ENCODE measurements at places on chromosomes 3 and 15.

- H3K36me3 ChIP-seq = no peaks in the 10 kb centered on the region
- H3K27me3 ChIP-seq = no peaks in the 10 kb centered on the region
- no peak overlapping the region for H3K27ac ChIP-seq
- no peak overlapping the region for H3K4me3 ChIP-seq
- no peaks in the 10 kb centered on the region for H3K4me1 ChIP-seq
Observed at GRCh38 chr3:70716832-70717231, 404.4 kb upstream of the MDFIC2 start.

DNA sequence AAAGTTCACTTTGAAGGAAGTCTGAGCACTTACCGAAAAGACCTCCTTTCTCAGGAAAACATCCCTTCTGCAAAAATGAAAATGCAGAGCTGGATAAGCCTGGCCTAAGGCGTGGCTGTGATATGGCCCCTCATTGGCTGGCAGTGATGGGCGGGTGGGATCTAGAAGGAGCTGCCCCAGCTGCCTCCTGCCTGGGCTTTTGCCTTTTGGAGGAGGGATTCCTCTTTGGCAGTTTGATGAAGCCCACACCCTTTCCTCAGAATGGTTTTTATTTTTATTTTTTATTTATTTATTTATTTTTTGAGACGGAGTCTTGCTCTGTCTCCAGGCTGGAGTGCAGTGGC is 4.0 kb upstream of the DZIP1L start:
- H3K4me1 ChIP-seq = peaks cover 5% of the 10 kb centered on the region
- H3K27me3 ChIP-seq = no peaks in the 10 kb centered on the region
- no peak overlapping the region for H3K4me3 ChIP-seq
- no peaks in the 10 kb centered on the region for H3K36me3 ChIP-seq
- H3K27ac ChIP-seq = no peak overlapping the region

- no peak overlapping the region for H3K4me3 ChIP-seq
- H3K4me1 ChIP-seq = no peaks in the 10 kb centered on the region
- no peaks in the 10 kb centered on the region for H3K27me3 ChIP-seq
- DNase-seq = no peak
- no peaks in the 10 kb centered on the region for H3K36me3 ChIP-seq
Observed at GRCh38 chr15:35054380-35054779, 30.7 kb downstream of the NANOGP8 start.

DNA sequence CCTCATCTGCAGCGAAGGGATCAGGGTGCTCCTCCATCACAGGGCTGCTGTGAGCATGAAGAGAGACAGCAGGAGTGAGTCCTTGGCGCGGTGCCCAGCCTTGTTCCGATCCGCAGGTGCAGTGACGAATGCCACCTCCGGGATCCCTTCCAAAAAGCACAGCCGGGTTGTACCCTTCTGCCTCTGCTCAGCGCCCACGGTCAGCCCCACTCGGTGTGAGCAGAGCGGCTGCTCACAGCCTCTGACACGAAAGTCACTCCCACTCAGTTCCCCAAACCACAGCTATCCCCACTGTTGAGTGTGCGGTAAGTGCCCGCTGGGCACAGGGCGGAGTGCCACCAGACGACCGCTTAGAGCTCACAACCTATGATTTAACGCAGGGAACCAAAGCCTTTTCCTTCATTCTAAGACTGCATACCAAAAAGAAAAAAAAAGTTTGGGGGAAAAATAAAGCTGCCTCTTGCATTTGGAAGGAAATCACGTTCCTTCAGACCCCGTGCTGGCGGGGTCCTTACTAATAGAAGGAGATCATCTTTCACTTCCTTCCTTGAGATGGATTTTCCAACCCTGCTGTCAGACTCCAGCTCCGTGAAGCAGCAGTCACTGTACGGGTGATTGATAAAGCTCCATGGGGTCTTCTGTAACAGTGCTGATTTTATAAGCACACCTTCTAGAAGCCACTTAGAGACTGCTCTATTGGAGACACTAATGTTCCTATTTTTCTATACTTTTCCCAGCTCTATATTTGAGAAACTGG is 34.7 kb upstream of the TUBGCP5 start:
- no peak overlapping the region for H3K27ac ChIP-seq
- DNase-seq = no peak
- H3K4me3 ChIP-seq = no peak overlapping the region
- no peaks in the 10 kb centered on the region for H3K36me3 ChIP-seq
- H3K27me3 ChIP-seq = peaks cover 8% of the 10 kb centered on the region

DNA sequence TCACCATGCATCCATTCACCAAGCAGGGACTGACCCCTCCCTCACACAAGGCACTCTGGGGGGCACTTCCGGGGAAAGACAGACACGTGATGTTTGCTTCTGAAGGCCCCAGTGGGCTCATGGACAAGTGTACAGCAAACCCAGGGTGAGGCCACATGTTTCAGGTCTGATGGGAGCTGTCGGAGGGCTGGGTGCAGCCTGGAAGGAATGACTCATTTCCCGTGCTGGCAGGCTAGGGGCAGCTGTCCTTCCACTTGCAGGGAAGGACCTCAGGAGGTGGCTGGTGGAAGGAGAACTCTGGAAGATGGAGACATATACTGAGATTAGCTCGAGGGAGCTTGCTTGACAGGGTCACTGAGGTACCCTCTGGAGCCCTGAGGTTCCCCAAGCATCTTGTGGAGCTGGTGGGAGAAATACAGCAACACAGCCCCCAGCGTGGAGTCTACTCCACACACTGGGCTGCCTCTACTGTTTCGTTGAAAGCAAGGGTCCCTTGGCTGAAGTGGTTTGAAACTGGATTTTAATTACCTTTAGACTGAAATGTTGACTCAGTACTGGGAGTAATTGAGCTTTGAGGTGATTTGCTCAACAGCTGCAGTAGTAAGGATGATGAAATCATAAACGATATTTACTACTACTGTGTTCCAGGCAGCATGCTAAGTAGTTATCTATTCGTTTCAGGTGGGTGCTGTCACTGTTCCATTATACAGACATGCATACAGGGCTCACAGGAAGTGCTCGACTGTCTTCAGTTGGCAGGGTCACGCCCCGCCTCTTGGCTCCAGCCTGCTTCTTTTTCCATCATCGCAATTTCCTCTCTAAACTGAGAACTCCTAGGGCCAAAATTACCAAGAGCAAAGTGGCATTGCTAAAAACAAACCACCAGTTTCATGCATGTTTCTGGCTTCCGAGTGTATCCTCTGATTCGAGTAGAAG is 230.4 kb downstream of the ADAMTS17 start:
- no peak overlapping the region for H3K27ac ChIP-seq
- no peaks in the 10 kb centered on the region for H3K27me3 ChIP-seq
- no peak overlapping the region for H3K4me3 ChIP-seq
- no peak for DNase-seq
- H3K4me1 ChIP-seq = peaks cover 6% of the 10 kb centered on the region

DNA sequence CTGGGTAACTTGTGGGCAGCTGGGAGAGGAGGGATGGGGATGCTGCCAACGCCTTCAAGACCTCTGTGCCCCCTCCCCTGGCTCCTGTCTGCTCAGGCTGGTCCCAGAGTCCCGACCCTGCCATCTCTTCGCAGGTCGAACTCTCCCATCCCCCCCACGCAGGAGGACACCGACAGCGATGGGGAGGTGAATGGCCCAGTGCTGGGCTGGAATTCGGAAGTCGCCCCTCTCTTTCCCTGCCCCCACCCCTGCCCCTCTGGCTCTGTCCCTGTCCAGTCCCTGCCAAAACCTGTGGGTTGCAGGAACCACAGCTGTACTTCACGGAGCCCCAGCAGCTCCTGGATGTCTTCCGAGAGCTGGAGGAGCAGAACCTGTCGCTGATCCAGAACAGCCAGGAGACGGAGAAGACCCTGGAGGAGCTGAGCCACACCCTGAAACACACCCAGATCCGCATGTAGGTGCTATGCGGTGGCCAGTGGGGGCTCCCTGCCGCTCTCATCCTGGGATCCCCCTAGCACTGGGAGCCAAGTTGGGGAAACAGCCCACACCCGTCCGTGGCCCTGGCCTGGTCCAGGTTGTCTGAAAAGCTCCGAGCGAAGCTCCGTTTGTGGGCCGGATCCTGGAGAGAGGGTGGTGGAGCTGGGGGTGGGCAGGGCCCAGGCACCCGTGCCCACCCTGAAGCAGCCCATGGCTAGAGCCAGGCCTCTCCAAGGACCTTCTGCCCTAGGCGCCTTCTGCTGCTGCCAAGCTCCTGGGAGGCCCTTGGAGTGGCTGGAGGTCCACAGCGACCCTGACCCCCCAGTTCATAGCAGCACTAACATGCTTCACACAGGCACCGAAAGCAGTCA is 28.7 kb downstream of the CFAP100 start:
- no peak overlapping the region for H3K27ac ChIP-seq
- no peak for DNase-seq
- no peaks in the 10 kb centered on the region for H3K27me3 ChIP-seq
- H3K36me3 ChIP-seq = no peaks in the 10 kb centered on the region
- H3K4me3 ChIP-seq = no peak overlapping the region

DNA sequence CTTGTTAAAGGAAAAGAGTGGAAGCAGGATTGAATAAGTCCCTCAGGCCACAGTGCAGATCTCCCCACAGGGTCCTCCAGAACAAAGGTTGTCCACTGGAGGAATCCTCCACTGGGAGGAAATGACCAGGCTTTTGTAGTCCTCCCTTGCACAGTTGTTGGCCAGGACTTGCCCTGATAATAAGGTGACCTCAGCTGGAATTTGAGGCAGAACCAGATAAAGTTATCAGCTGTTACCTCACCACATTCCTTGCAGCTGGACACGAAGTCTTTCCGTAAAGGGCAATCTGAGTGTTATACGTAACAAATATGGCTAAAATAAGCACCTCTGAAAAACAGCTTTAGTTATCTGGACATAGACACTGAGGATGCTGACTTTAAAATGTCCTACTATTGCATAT is 83.5 kb upstream of the NAALADL2 start:
- no peak overlapping the region for H3K4me3 ChIP-seq
- no peaks in the 10 kb centered on the region for H3K36me3 ChIP-seq
- no peaks in the 10 kb centered on the region for H3K27me3 ChIP-seq
- no peak for DNase-seq
- H3K27ac ChIP-seq = no peak overlapping the region

GRCh38 chr3:72354486-72354885 is 493.8 kb downstream of the SHQ1 start:
- H3K27me3 ChIP-seq = no peaks in the 10 kb centered on the region
- no peak overlapping the region for H3K27ac ChIP-seq
- no peak for DNase-seq
- H3K4me3 ChIP-seq = no peak overlapping the region
- no peaks in the 10 kb centered on the region for H3K4me1 ChIP-seq

DNA sequence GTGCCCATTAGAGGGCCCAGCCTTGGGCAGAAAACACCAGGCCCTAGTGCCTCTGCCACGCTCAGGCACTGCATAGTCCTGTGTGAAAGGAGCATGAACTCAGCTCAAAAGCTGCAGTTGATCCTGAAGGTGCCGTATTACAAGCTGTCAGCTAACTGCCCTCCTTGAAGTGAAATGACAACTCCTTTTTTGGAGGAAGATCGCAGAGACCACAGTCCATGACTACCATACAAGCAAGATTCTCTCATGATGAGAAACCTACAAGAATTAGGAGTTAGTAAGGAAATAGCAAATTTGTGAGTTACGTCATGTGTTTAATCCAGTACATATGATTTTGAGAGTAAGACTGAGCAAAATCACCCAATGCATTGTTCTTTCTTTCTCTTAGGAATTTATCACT is 513.9 kb upstream of the NR2F2 start:
- H3K4me3 ChIP-seq = no peak overlapping the region
- H3K4me1 ChIP-seq = no peaks in the 10 kb centered on the region
- no peak for DNase-seq
- H3K27me3 ChIP-seq = no peaks in the 10 kb centered on the region

- H3K4me3 ChIP-seq = no peak overlapping the region
- peaks cover 19% of the 10 kb centered on the region for H3K4me1 ChIP-seq
- no peaks in the 10 kb centered on the region for H3K36me3 ChIP-seq
- H3K27me3 ChIP-seq = no peaks in the 10 kb centered on the region
- H3K27ac ChIP-seq = peak overlapping the region; percentile 65
- no peak for DNase-seq
Observed at GRCh38 chr3:72660270-72661114, 187.8 kb downstream of the SHQ1 start.

GRCh38 chr3:195805181-195805580 is 6.5 kb downstream of the MUC4 start:
- H3K4me3 ChIP-seq = no peak overlapping the region
- H3K27ac ChIP-seq = no peak overlapping the region
- peaks cover 2% of the 10 kb centered on the region for H3K27me3 ChIP-seq
- no peaks in the 10 kb centered on the region for H3K36me3 ChIP-seq
- no peaks in the 10 kb centered on the region for H3K4me1 ChIP-seq

Data from Panc1 (cell line).